Activated T-cell treated with anti-CD3 and anti-CD28 coated beads, Interleukin-2, amount 50 U/mL, for 1 hour (primary cell): ENCODE measurements at places on chromosomes 2 and 18.

DNA sequence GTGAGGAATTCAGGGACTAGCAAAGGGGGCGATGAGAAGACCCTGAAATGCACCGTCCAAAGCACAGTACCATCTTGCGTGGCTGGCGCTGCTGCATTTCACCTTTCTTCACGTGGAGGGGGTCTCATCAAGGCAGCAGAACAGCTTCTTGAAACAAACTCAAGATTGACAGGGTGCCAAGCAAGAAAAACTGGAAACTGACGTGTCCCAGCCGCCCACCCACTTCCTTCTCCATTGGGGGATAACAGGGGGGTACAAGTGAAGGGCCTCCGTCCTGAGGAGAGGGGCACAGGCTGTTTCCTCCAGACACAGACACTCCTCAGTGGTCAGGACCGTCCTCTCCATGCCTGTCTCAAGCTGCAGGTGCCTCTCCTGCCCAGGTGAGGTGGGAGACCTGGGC, 32.5 kb downstream of the HDAC4 start:
- DNase-seq, result peak; percentile 16

GRCh38 chr2:151878655-151879563, 50.7 kb upstream of the ARL5A start:
- no peak for DNase-seq

DNA sequence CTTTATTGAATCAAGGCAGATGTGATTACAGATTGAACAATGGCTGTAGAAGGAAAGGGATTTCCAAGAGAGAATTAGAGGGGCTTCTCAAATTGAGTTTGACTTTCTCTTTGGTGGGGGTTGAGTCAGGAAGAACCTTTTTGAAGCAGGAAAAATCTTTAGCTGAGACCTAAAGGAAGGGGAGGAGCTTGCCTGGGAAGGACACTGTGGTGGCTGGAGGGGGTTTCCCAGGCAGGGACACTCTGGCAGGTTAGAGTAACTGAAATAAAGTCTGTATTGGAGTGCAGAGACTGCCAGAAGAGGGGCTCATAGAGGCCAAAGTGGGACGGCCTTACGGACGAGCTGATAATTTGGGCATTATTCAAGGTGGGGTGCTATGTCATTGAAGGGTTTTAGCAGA, 69.3 kb downstream of the NEDD4L start:
- DNase-seq, result no peak

DNA sequence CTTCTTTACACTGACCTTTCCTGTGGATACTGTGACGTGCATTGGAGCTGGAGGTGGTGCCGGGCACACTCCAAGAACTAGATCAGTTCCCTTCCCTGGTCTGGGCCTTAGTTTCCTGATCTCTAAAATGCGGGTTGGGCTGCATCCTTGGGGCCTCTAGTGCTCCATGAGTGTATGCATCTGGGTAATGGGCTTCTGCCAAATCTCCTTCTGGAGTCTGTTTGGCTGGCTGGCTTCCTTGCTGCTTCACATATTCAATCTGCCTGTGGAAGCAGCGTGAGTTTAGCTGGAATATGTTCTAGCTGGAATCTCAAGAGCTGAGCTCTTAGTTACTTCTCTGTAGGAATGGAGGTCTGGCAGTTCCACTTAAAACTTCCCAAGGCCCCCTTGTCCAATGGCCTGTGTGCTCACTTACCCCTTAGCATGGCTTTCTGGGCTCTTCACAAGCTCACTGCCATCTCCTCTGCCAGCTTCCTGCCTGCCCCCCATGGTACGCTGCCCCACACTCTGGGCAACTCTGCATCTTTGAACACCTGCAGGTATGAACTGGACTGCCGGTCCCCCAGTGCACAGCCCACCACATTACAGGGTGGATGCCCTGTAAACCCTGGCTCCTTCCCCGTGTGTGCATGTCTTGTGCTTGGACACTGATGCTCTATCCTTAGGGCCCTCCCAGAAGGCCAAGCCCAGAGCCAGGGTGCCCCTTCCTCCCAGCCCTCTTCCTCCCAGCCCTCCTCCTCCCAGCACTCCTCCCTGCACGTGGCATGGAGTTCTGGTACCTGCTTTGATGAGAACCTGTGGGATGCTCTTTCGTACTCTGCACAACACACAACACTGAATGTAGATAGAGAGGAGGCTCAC, 103.6 kb upstream of the SMAD2 start:
- no peak for DNase-seq

- DNase-seq, result no peak
Observed at GRCh38 chr2:9030841-9031240, 27.4 kb upstream of the MBOAT2 start.
